NCI-H187 treated with DMSO at 0.1 percent for 48 hours (cell line): ENCODE measurements at places on chromosomes 6 and 20.

DNA sequence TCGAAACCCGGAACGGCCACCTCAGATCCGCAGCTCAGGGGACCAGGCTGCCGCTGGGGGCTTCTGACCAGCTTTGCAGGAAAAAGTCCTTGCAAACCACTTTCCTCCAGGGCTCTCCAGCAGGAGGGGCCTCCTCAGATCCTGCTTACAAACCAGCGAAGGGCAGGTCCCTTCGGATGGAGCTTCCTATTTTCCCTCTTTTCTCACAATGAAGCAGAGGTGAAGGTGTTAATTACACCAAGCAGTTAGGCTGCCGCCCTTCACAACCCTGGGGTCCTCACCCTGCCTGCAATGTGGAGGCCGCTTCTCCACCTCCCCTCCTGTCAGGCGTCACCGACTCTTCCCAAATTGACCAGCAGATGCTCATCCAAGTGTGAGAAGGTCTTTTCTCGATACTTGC lies 5.7 kb downstream of the ARHGAP40 start:
- DNase-seq = no peak

- no peak for DNase-seq
Observed at GRCh38 chr6:113291751-113292445, 565.2 kb upstream of the MARCKS start.

GRCh38 chr6:17242087-17242486 lies 39.1 kb upstream of the RBM24 start:
- no peak for DNase-seq

DNA sequence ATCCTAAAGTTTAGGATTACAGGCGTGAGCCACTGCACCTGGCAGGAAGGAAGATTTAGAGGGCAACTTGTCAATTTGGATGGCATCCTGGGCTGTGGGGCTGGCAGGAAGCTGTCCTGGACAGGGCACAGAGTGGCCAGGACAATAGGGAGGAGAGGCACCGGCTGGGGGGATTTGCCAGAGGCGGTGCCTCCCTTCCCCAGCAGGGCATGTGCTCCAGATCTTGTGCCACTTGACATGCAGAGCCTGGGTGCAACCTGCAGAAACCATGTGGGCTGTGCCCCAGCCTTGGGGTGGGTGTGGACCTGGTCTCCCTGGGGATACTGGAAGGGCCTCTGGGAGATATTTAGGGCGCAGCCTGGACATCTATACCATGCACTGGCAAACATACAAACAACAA lies 58.6 kb upstream of the EEF1A1 start:
- DNase-seq = no peak

DNA sequence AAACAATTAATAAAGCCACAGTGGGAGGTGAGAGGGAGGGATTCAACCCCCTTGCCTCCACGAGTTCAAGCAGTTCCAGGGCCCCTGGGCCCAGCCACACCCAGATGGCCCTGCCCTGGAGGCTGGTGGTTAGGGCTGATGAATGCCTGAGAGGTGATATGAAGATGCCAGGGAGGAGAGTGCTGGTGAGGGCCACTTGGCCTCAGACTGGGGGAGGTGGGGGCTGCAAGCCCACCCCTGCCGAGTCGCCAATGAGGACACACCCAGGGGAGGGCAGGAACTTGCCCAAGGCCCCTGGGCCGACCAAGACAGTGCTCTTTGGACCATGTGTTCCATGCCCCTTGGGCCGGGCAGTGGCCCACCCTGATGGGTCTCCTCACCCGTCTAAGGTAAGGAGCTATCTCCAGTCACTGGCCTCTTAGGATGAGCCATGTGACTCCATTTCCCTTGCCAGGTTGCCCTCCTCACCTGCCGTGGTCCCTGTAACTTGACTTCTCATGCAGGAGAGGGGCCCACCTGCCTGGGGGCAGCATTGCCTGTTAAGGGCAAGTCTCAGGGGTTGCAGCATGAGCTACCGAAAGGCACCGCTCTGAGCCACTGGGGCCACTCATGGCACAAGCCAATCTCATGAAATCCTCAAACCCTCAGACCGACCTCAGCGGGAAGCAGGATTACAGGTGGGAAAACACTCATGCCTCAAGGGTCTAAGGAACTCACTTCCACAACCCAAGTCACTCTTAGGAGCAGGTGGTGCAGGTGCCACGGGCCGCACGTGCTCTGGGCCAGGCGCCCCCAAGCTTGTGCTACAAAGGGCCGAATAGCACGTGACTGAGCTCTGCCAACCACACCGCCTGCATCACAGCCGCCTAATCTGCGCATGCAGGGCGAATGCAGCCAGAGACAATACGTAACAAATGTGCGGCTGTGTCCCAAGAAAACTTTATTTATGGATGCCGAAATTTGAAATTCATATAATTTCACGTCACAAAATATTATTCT lies 147.4 kb upstream of the MLN start:
- DNase-seq = peak; percentile 68

GRCh38 chr6:125918681-125919566 lies 37.6 kb upstream of the HINT3 start:
- no peak for DNase-seq

GRCh38 chr6:50271266-50271665 lies 221.5 kb upstream of the DEFB112 start:
- no peak for DNase-seq

- DNase-seq = no peak
Observed at GRCh38 chr6:129607581-129608186, 102.3 kb downstream of the ARHGAP18 start.

DNA sequence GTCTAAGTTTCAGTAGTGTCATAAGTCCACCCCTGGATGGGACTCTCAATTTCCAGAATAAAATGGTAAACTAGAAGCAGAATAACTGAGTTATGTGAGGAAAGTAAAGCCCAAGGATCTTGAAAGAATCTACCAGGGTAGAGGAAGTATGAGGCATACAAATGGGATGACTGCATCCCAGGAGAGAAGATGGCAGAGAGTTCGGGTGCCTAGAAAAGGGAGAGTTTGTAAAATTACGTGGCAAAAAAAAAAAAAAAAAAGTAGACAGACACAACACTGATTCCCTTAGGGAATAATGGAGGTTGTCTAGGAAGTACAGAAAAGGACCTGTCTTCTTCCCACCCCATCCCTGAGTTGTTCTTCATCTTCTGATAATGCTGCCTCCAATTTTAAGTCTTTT lies 3.4 kb downstream of the GABBR1 start:
- DNase-seq = no peak

- DNase-seq = no peak
Observed at GRCh38 chr6:95589067-95589466, 11.7 kb downstream of the MANEA start.

- DNase-seq = no peak
Observed at GRCh38 chr6:152265651-152266050, 371.5 kb downstream of the SYNE1 start.

DNA sequence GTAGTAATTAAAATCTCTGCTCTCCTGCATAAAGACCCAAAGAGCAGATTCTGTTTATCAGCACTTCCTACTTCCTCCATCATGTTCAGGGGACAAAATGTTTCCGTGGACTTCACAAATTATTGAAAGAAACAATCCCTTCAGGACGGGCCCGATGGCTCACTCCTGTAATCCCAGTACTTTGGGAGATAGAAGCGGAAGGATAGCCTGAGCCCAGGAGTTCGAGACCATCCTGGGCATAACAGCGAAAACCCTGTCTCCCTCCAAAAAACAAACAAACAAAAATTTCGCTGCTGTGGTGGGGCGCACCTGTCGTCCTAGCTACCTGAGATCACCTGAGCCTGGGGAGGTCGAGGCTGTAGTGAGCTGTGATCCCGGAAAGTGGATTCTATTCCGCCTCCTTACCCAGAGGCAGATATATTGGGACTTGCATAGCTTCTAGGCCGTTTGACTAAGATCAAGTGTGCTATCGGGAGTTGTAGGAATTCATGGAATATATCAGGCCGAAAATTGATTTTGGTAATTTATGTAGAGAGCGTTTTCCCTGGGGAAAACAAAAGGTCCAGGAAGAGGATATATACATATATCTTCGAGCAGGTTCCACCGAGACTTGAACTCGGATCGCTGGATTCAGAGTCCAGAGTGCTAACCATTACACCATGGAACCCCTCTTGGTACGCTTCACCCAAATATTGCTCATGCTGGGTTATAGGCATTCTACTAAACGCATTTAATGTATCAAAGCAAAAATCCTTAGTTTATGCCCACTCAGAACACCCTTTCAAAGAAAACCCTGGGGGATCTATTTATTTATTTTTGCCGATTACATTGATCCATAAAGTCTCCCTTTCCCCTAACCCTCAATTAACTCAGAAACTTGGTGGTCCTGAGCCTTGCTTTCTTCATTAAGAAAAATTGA lies 74.5 kb upstream of the ZNF184 start:
- DNase-seq = no peak

- no peak for DNase-seq
Observed at GRCh38 chr6:130148181-130148580, 74.6 kb downstream of the SAMD3 start.

DNA sequence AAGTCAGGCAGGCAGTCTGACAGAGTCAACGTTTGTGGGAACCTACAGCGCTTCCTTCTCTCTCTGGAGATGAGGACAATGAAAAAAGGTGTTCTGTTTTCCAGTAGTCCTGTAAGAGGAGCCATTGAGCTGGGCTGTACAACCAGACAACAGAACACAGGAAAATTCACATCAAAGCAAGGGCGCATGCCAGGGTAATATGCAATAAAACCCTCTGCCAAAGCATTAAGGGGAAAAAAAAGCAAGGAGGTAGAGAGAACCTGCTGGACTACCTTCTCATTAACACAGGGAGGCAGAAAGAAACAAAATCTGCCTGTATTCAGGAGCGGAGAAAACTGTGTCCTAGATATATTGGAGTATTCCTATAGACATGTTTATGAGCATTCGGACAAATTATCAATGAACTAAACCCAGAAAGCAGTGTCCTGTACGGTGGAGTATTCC lies 1.3 kb downstream of the RNF24 start:
- peak; percentile 75 for DNase-seq

GRCh38 chr20:47789081-47789763 lies 3.9 kb upstream of the SULF2 start:
- no peak for DNase-seq

DNA sequence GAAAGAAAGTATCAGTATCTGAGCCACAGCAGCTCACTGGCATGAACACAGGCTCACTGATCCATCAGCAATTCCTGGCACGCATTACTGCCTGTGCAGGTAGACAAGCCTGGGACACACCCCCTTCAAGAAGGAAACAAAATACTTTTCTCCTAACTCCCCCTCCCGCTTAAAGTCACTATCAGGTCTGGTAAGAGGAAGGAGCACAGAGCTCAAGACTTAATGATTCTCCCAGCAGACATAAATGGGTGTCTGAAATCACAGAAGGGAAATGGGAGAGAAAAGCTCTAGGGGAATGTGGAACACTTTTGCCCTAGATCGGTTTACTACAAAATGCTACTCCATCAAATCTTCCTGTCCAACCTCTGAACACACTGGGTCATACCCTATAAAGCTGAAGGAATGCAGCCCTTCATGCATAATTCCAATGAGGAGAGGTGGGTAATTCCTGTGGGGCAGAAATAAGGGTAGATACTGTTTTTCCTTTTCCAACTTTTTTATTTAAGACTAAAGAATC lies at the start of gene ADGRF1:
TSS of gene ADGRF1 (minus strand) at position 58 of the 517 bp plus-strand sequence. CDS start 13,271 bp downstream, outside the sequence.
- DNase-seq = no peak

- DNase-seq = no peak
Observed at GRCh38 chr20:12434672-12435071, 517.0 kb downstream of the BTBD3 start.

GRCh38 chr6:33850869-33851541 lies 47.2 kb upstream of the MLN start:
- DNase-seq = no peak

DNA sequence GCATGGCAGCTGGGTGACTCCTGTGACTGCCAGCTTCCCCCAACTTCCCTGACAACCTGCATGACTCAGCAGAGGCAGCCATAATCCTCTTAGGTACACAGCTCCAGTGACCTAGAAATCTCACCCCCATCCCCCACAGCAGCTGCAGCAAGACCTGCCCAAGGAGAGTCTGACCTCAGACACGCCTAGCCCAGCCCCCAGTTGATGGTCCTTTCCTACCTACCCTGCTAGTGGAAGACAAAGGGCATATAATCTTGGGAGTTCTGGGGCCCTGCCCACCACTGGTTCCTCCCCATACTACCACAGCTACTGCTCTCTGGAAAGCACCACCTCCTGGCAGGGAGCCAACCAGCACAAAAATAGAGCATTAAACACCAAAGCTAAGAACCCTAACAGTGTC lies 90.2 kb downstream of the F13A1 start:
- DNase-seq = no peak
